ENCODE measurements at places on chromosomes 2 and 18. TPM values are rescaled to one million over a fixed set of nuclear protein-coding genes. Genes with fewer than 3 reads are reported as not detected.

DNA sequence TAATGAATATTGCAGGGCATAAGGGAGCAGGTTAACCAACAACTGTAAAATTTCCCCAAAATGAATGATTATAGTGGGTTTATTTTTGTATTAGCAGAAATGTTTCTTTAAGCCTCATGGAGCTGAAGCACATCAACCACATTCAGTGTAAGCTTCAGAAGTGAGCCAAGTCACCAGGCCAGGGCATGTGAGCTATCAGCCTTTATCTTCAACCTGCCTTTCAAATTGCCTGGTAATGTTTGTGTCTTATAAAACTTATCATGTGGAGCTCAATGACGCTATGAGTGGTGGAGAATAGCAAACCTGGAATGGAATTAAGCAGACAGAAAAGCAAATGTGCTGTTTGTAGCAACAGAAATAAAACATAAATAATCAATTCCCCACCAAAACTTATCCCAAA, 1068.4 kb downstream of the LRP1B start:
- no peak for ATAC-seq

DNA sequence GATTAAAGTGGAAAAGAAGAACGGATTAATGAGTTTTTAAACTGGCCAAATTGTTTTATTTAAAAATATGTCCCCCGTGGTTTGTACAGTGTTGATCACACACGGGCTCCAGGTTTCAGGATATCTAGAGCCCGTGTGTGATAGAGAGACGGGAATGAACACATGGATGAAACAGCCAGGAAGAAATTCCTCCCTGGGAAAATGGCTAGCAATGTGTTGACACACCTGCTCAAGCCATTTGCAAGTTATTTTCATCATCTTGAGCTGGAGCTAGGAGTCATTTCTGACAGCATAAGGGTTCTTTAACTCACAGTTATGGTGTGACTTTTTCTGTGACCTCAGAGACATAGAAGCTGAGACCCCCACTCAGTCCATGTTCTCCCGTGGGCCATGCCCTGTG, 81.6 kb downstream of the LRRFIP1 start:
- ATAC-seq = peak; percentile 76

DNA sequence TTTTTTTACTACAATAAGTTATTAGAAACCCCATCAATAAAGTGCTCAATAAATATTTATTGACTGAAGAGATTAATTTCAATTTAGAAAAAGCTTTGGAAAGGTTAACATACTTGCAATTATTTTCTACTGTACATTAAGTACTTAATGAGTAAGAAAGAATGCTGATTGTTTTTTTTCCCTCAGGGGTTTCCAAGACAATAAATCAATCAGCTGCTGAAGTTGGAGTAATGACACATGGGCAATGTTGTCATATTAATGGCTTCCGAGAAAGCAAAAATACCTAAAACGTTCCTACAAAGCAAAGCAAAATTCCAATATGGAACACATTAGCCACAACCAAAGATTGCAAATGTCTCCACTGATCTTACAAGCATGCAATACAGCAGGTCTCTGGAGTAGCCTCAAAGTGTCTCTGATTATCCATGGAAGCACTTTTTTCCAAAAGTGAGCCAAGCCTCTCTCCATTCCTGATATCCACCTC, 66.7 kb downstream of the ZC3H6 start:
- no peak for ATAC-seq

- ATAC-seq = no peak
Measured at GRCh38 chr2:240507778-240508251, 50.0 kb downstream of the ANKMY1 start.

DNA sequence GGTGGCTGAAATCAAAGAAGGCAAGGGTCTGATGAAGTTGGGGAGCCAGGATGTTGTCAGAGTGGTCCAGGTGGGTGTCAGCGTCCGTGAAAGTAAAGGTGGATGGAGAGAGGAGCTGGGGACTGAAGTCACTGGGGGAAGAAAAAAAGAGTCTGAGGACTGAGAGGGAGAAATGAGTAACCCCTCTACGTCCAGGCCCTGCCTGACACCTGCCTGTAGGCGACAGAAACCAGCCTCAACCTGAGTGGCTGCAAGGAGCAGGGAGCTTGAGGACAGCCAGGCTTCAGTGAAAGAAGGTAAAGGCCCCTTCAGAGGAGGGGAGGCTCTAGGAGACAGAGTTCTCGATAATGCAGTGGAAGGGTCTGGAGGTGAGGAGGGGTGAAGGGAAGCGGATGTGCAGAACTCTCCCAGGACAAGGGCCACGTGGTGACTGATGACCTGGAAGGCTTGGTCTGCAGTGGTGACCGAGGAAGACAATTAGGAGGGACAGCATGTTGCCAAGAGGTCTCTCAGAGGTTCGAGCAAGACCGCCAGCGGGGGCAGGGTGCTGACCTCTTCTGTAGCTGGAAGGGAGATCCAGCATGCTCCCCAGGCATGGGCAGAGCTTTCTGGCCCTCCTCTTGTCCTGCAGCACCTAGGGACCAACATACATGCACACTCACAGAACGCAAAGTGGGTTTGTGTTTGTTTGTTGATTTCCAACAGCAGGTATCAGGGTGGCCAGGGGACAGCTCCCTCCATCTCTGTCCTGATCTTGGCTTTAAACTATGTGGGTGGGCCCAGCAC, 86.6 kb upstream of the TMEM247 start:
- ATAC-seq = no peak

DNA sequence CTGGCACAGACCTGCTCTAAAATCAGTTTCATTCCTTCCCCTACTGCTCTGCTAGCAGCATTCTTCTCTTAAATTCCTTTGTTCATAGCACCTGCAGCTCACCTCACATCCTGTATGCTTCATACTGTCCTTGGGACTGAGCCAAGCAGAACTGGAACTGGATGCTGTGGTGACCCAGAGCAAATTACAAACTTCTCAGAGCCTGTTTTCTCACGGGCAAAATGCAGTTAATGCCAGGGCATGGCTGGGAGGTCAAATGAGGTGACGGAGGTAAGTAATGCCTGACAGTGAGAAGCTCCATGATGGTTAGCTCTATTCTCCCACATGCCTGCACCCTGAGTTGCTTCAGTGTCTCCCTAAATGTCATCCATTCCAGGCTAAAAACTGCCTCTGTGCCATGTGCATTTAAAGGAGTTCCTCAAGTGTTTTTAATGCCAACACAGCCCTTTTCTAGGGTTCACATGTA, 29.7 kb downstream of the C2orf42 start:
- no peak for ATAC-seq

- ATAC-seq = peak; percentile 90
Measured at GRCh38 chr2:42906557-42907411, 114.4 kb upstream of the HAAO start.

DNA sequence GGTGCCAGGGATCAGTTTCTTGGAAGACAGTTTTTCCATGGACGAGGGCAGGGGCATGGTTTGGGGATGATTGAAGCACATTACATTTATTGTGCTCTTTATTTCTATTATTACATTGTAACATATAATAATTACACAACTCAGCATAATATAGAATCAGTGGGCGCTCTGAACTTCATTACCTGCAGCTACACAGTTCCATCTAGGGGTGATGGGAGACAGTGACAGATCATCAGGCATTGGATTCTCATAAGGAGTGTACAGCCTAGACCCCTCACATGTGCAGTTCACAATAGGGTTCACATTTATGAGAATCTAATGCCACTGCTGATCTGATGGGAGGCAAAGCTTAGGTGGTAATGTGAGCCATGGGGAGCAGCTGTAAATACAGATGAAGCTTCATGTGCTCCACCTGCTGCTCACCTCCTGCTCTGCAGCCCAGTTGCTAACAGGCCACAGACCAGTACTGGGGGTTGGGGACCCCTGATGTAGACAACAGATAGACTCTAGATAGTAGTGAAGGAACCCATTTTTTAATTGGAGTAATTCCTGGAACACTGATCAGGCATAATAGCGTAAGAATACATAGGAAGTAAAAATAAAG, 41.5 kb upstream of the MC4R start:
- ATAC-seq = peak; percentile 45

- ATAC-seq = no peak
Measured at GRCh38 chr2:242011991-242012764, 142.6 kb downstream of the RTP5 start.

DNA sequence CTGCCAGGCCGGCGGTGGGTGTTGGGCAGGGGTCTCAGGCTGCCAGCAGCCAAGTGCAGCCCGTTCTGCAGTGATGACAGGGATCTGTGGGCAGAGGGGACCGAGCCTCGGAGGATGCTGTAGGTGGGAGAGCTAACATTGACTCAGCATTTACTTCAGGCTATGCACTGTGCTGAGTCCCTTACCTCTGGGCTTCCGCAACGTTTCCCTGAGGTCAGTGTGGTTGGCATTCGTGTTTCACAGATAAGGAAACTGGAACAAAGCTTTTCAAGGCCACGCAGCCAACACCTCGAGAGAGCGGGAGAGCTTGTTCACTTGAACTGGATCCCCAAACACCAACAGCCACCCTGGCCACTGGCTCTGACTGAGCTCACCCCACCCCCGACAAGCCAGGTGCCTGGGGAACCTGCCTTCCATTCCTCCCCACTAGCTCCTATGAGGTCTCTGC, 839 bp upstream of the GPR148 start:
- peak; percentile 17 for ATAC-seq

GRCh38 chr18:27860701-27861107, 316.2 kb downstream of the CDH2 start:
- peak; percentile 66 for ATAC-seq

DNA sequence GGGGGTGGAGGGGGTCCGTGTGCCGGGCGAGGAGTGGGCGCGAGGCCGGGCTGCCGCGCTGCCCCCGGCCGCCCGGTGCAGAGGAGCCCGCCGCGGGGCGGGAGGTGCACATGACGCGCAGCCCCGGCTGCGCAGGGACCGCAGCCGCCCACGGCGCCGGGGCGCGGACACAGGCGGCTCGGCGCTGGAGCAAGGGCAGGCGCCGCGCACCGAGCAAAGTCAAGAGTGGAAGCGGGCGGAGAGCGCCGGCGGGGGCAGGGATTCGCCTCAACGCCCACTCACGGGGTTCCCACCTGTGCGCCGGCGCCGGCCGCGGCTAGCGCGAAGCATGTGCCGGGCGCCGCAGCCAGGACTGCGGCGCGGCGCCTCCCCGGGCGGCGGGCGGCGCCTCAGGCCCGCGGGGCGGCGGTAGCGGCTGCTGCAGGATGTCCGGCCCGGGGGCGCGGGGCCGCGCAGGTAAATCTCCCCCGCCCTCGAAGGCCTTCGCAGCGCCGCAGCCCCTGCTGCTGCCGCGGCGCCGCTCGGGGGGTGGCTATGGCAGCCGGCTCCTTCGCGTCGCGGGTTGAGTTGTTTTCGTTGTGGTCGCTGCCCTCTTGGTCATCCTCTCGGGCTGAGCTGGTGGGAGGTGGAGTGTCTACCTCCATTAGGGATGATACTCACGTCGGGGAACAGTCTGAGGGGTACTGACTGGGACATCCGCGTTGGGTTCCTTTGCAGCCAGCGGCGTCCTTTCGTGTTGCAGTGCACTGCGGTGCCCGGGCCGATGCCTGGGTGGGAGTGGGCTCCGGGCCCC, 216.3 kb upstream of the DTNA start:
- peak; percentile 83 for ATAC-seq

DNA sequence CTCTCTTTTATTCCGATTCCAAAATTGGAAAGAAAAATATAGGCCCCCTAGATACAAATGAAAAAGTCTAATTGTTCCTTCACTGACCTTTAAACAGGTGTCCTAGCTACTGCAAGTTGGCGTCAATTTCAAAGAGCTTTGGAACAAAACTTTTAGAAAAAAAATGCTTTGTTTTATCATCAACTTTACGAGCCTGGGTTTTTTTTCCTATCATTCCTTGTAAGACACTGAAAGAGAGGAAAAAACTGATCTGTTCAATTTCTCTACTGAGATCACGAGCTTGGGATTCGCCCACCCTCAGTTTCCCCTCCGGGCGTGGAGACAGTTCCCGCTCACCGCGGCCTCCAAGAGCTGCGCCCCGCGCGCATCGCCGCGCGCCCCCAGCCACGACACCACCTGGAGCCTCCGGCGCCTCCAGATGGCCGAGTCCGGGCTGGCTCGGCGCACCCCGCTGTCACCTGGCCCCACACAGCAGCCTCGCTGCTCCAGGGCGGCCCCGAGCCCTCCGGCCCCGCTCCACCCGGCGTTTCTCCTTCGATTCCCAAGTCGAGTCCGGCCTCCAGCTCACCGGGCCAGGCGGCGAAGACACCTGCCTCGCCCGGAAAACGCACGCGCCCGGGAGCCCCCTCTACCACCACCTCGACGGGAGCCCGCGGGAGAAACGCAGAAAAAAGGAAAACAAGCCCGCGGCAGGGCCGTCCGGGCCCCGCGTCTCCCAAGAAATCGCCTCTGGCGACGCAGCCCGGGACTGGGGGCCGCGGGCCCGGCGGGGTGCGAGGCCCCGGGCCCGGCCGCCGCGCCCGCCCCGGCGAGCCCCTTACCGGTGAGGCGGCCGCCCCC, 656 bp downstream of the TBC1D8 start:
- peak; percentile 32 for ATAC-seq

DNA sequence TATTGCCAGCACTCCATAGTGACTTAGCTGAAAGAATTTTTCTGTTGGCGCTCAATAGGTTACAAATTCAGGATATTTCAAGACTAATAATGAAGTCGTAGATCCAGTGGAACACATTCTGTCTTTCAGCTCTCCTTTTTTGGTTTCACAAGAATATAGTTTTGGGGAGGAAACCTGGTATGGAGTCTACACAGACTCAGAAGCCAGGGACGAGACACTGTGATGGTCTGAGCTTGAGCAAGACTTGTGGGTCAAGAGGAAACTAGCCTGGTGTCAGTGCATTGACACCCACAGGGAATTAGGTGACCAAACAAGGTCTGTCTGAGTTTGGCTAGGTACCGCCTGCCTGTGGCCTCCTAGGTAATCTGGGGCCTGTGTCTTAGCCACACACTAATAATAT, 26.9 kb downstream of the ARL4C start:
- ATAC-seq = no peak

DNA sequence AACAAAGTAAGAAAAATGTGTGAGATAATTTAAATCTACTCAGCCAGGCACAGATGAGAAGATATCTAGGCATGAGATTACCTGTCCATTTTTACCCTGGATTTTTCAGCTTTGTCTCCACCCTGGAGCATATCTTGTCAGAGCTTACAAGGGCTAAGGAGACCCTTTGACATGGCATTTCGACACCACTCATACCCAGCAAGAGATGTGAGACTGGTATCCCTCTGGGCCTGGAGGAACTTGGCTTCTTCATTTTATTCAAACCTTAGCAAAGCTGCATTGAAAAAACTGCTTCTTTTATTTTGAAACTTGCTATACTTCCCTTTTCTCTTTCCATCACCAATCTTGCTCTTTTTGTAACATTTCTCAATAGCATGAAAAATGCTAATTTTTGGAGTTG, 194.9 kb upstream of the HNMT start:
- ATAC-seq = no peak

- ATAC-seq = peak; percentile 67
Measured at GRCh38 chr18:28432339-28432738, 255.4 kb upstream of the CDH2 start.

DNA sequence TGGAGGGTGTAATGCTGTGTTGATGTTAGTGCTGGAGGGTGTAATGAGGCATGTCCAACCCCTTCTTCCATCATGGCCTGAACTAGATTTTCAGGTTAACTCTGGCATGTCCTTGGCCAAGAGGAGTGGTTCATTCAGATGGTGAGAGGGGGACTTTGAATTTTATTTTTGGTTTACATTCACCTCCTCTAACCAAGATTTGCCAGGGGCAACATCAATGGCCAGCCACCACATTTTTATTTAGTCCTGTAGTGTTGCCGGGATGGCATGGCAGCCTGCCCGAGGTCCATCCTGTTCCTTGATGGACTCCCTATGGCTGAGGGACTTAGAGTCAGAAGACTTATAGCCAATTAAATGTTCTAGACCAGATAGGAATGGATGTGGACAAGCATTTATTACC, 484.6 kb upstream of the HS6ST1 start:
- no peak for ATAC-seq

Gene SCYGR4
- not detected for total RNA-seq

Gene DQX1
- total RNA-seq = 0.47 TPM

Gene TMEM169
- total RNA-seq = 67.8 TPM

Gene ELOA2
- 0.47 TPM for total RNA-seq

Gene DYNAP
- 0.43 TPM for total RNA-seq

Gene TCF23
- 0.07 TPM for total RNA-seq

Gene FBXO48
- 1.4 TPM for total RNA-seq

Measured in motor neuron (in vitro differentiated cells).